Hematopoietic multipotent progenitor cell treated with erythropoietin and hydrocortisone succinate and interleukin-3 and kit ligand, for 6 days (in vitro differentiated cells): ENCODE measurements at places on chromosomes 3 and 15.
A peak's percentile ranks its signal among the peaks of the same experiment; 100 is the strongest.

GRCh38 chr3:161559177-161559998, 62.8 kb downstream of the OTOL1 start:
- peak; percentile 76 for DNase-seq

GRCh38 chr3:146803745-146804144, 198.6 kb upstream of the PLSCR5 start:
- no peak for DNase-seq

DNA sequence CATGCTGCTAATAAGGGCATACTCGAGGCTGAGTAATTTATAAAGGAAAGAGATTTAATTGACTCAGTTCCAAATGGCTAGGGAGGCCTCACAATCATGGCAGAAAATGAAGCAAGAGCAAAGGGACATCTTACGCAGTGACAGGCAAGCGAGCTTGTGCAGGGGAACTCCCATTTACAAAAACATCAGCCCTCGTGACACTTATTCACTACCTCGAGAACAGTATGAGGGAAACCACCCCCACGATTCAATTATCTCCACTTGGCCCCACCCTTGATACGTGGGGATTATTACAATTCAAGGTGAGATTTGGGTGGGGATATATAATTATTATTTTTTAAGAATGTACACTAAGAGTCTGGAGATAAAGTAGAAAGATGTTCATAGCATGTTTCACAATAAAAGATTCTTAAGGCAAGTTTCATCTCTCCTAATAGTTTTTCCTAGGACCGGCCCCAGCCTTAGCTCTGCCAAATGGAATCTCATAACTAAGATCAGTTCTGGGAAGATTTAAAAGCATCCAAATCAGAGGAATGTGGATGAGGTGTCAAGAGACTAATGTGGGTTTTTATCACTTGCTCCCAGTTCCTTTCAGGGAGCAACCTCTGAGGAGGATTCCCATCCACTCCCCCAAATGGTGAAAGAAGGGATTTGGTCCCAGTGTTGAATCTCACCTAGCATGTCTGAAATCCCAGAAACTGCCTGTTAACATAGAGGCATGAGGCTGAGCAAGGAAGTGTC, 221.0 kb downstream of the ZMAT3 start:
- DNase-seq: no peak

DNA sequence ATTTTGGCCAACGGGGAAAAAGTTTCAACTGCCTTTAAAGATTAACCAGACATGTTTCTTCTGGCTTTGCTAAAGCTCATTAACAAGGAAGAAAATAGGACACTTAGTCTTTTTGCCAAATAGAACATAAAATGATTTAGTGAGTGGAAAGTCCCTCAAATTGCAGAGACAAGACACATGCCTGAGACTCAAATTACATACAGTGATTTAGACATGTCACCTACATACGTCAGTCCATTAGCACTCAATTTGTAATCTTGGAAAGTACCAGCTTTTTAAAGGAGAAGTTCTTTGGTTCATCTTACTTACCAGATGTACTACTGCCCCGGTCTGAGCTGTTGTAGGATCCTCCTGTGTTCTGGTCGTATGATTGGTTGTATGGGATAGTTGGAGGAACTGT, 1134.2 kb downstream of the ROBO1 start:
- no peak for DNase-seq

GRCh38 chr15:52243697-52244555, 51.7 kb downstream of the MYO5C start:
- no peak for DNase-seq

DNA sequence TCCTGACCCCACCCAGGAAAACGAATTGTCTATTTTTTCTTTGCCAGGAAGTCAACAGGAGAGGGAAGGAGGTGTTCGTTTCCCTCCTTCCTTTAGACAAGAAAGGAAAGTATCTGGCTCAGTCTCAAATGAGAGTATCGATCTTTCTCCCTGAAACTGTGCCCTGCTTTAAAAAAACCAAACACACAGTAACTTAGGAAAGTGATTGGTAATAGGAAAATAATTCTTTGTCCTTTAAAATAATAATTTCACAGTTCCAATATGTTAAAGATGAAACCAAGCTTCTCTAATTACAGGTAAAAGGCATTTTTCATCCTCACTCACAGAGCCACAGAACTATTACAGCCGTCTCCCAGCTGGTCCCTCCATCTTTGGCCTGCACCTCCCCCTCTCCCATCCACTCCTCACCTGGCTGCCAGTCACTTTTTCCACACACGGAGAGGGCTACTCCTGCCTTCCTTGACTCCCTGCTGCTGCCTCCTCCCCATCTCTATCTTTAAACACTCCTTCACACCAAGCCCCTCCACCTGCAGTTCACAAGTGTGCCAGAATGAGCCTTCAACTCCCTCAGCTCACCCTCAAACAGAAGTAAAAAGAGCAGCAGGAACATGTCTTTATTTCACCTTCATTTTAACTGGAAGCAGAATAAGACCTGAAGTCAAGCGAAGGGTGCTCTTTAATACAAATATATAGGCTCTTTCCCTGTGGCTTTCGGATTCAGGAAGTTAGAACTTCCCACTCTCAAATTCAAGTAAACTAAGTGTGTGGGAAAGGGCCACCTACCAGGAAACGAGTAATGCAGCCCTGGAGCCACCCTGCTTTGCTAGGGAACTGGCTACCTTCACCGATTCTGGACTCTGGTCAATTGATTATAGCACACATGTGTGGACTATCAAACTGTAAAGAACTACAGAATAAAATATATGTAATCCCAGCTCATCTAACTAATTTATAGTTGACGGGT, 116.4 kb downstream of the SENP2 start:
- DNase-seq: no peak

GRCh38 chr3:23664459-23664858, 141.3 kb upstream of the UBE2E1 start:
- DNase-seq: no peak

DNA sequence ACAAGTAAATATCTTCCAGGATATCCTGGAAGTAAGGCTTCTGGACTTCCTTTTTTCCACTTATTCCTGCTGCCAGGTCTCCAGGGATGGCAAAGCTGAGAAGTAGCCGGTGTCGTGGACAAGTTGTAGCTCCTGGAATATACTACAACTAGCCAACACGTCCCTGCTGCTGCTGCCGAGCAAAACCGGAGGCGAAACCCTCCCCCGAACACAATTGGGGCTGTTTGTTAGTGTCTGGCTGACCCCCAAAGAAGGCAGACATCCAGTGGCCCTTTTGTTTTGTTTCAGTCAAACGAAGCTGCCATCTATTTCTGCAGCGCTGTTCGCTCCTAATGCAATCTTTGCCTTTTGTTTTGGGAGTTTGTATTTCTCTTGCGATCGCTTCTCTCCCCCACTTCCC, 45.3 kb upstream of the EIF5A2 start:
- DNase-seq: no peak

DNA sequence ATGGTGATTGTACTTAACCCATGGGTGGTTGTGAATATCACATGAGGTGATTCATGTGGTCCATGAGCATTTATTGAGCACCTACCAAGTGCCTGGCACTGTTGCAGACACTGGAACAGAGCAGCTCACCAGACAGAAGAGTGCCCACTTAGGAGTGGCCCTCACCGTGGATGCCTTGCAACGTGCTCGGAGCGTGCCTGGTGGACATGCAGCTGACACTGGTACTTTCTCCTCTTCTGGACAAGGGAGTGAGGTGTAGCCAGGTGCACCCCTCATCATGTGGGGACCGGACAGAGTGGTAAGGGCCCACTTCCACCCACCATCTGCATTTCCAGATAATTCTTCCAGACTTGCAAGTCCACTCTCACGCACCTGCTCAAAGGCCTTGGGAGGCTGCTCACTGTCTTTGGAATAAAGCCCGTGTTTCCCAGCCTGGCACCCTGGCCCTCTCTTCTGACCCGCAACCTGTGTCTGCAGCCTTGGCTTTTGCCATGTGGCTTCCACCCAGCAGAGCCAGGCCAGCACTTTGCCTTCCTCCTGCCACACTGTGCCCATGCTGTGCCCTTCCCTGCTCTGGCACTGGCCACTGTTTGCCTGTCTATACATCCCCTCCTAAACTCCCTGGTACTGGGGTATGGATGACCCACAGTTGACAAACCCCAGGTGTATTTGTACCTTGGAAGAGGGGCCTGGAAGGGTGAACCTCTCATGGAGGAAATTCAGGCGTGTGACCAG, 90.9 kb upstream of the SEC13 start:
- no peak for DNase-seq

GRCh38 chr3:123469323-123469995, 20.6 kb upstream of the ADCY5 start:
- DNase-seq: no peak

GRCh38 chr15:71565631-71566160, 244.7 kb upstream of the NR2E3 start:
- no peak for DNase-seq

GRCh38 chr3:15858547-15859506, 61.0 kb upstream of the ANKRD28 start:
- DNase-seq: peak; percentile 64

DNA sequence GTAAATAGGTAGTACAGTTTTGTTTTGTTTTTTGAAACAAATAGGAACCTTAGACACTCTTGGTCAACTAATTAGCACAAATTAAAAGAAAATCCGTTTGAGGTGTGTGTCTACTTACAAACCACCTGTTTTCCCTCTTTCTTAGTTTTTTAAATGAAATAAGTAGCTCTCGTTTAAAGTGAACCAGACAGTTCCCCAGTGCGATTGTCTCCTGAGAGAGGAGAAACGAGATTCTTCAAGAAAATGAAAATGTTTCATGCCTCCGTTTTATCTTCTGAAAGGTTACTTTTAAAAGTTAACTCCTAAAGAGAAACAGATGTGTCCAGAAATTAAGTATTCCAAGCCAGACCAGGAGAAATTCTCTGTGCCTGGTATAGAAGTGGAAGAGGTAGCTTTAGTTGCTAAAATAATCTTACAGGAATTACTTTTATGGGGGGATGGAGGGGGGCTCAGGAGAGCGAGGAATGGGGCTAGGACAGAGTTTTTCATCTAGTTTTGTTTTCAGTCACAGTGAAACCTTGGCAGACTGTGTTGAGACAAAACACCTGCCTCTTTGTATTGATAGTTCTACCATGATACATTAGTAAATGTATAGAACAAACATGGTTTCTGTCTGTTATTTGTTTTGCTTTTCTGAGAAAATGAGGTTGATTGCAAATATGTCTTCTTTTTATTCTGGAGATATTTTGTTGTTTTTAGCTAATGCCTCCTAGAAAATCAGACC, 155.1 kb upstream of the CNTN4 start:
- DNase-seq: no peak

- no peak for DNase-seq
These were observed 986.5 kb downstream of the TUSC7 start for GRCh38 chr3:117695871-117696645.

- DNase-seq: no peak
These were observed 384.7 kb downstream of the NTRK3 start for GRCh38 chr15:87871731-87872320.

GRCh38 chr3:122676759-122677158, 3.9 kb upstream of the PARP14 start:
- no peak for DNase-seq

DNA sequence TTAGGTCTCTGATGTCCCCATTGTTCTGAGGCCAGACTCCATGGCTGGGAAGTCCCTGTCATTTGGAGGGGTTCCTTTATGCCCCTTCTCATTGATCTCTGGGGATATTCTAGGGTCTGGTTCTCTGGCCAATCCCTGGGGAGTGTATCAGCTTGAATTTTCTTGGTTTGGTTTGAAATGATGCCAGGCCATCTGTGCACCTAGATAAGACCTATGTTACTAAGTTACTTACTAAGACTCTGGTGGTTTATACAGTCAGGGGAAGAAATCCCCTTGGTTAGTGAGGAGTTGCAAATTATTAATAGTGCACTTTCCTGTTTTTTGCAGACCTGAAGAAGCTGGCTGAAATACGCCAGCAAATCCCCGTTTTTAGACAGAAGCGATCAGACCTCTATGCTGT, 20.3 kb downstream of the NIT2 start:
- DNase-seq: peak; percentile 90

- DNase-seq: no peak
These were observed 338.2 kb upstream of the THRB start for GRCh38 chr3:24832891-24833290.

DNA sequence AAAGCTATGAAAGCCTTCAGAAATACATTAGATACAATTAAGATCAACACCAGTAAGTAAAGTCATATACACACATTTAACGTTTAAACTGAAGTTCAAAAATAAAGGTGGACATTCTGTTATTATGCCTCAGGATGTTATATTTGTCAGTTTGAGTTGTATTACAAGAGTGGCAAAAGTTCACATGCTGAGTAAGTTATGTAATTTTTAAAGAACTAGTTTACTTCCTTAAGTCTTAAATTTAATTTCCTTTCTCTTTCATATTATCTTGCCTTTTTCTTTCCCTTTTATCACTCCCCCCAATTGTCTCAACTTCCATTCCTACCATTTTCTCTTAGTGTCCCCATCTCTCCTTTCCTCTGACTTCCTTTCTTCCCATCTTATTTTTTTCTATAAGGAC, 4.9 kb upstream of the GPR87 start:
- DNase-seq: no peak

GRCh38 chr3:148778926-148779325, 48.7 kb upstream of the CPB1 start:
- DNase-seq: no peak

DNA sequence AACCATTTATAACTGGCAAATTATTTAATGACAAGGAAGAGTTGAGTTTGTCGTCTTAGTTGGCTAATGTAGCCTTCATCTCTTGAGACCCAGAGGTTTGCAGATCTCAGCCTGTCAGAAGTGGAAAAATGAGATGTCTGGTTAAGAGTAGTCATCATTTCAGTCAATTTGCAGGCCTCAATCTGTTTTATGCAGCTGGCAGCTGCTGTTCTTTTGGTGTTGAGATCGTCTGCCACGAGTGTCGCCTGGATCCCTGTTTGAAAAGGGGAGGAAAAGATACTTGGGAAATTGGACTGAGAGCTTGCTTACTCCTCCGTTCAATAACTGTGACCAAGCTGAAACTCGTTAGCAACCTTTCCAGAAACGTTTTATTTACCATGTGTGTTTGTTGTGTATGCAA, 2.3 kb downstream of the PHLDB2 start:
- no peak for DNase-seq

GRCh38 chr15:33460166-33460805, 149.5 kb downstream of the RYR3 start:
- DNase-seq: no peak

DNA sequence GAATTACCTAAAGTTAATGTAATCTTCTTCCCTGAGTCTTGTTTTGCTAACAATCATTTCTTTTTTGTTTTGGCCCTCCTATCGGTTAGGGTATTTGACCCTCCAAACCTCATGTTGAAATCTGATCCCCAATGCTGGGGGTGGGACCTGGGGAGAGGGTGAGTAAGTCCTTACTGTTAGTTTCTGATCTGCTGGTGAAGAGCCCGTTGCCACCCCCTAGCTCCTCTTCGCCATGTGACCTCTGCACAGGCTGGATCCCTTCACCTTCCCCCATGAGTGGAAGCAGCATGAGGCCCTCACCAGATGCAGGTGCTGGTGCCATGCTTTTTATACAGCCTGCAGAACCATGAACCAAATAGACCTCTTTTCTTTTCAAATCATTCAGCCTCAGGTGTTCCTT, 62.8 kb upstream of the ADCY5 start:
- DNase-seq: no peak

DNA sequence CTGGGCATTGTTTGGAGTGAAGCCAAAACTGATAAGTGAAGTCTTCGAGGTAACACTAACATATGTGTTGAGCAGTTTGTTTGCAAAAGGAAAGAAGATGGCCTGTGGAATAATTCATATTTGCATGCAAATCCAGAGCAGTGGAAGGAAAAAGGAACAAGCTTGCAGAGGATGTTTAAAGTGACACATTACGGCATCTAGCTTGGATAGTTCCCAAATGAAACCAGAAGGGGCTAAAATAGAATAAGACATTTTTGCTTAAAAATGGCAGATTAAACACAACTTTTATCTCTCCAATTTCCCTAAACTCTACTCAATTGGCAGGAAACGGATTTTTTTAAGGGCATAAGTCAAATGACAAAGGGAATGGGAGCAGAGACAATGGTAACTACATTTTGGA, 25.4 kb upstream of the RYK start:
- no peak for DNase-seq
